ENCODE measurements at places on chromosomes 12 and 14.

DNA sequence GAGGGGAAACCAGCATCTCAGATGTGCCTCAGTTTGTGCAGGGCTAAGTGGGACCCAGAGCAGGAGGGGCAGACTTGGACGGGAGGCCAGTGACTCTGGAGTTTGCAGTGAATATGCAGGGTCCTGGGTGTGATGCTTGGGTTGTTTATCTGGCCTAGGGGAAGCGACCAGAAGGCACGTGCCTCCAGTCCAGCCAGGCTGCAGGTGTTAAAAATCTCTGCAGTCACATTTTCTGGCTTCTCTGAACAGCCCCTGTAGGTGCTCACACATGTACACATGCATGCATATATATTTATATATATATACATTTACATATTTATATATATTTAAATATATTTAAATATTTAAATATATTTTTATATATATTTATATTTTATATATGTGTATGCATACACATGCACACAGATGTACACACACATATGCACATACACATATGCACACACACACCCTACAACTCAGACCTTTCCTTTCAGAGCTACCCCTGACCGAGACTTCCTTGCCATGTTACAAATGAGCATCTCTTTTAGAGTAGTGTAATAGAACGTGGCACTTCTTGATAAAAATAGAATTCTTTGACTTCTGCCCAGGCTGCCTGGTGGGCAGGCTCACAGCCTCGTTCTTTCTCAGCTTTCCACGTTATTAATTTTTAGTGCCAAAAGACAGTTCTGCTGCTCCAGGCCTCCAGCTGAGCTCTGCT lies 26.8 kb upstream of the TCL1B start:
- DNase-seq: no peak

- DNase-seq: no peak
Observed at GRCh38 chr12:4037747-4038312, 164.6 kb upstream of the PARP11 start.

DNA sequence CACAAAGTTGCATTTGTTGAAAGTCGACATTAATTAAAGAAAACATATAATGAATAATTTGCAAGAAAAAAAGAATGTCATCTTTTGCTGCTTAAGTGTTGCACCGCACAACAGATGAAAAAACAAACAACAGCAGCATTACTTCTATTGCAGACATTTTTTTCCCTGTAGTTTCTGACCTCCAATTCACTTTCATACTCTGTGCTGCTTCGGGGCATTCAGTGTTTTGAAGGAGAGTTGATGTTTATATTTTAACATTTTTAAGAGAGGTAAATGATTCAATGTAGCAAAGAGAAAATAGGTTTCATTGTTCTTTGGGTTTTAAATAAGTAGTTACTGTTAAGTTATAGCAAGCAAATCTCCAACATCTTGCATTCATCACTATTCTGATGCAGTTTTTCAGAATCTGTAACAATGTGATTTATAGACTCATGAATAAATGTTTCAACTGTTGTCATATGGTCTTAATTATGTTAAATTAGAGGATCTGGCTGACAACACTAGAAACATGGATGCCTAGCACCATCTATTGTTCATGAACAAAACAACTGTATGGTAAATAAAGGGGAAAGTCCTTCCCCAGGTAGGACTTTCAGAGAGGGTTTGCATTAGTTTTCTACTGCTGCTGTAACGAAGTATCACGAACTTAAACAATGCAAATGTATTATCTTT lies 168.1 kb downstream of the BCAT1 start:
- DNase-seq: no peak

DNA sequence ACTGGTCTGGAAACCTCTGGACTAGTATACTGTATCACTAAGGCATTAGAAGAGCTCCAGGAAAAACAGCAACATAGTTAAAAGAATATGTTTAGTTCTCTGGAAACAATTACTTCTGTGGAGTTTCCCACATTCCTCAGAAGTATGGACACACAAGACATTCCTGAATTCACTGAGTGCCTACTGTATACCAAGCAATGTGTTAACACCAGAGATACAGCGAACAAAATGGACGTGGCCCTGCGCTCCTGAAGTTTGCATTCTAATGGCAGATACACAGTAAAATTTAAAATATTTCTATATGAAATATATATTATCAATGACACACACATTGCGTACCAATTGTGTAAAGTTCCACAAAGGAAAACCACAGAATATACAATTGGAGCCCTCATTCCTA lies 1.1 kb downstream of the ANGEL1 start:
- no peak for DNase-seq

GRCh38 chr12:52428121-52428520 lies 6.0 kb downstream of the KRT75 start:
- DNase-seq: no peak

DNA sequence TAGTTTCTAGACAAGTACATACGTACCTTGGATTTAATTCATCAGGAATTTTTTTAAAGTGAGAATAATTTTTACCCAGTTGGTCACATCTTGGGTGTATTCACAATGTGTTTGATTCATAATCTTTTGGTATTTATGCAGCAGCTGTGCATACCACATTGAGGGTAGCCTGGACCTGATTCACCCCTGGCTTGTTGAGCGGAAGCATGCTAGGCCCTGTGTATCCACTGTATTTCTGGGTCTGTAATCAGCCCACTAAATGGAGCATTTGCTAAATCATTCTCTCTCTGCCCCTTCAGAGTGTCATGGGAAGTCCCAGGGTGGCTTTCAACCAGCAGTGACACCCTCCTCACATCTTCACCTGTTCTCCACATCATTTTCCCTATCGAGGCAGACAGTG lies 203.8 kb upstream of the RGS6 start:
- no peak for DNase-seq

GRCh38 chr12:912466-913235 lies 36.8 kb downstream of the RAD52 start:
- no peak for DNase-seq

DNA sequence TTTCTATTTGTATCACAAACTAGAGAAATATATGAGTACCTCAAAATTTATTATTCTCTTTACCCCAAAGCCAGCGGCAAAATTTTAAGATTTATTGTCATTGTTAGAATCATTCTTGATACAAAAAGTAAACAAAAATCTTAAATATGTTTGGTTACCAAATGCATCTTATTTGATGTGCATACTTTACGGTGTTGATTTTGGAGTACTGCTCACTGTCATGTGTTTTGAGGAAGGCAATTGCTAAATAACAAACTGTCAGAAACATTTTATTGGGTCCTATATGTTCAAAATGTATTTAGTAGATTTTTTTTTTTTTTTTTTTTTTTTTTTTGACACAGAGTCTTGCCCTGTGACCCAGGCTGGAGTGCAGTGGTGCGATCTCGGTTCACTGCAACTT lies 124.9 kb downstream of the PTPRR start:
- DNase-seq: no peak

DNA sequence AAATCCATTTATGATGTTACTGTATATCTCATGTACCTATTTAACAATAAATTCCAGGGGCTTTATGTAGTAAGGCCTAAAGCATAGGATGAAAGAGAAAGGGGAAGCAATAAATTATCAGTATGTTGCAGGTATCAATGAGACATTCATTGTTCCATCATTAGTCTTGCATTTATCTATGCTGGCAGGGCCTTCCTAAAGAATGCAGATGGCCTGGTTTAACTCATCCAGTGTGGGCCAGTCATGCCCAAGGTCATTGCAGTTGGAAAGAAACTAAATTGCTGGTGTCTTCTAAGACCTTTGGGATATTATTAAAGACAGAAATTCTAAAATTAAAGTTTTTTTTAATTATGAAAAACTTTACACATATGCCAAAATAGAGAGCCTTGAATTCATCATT lies 98.3 kb downstream of the AVPR1A start:
- no peak for DNase-seq

GRCh38 chr12:39919790-39920189 lies 186.1 kb downstream of the SLC2A13 start:
- no peak for DNase-seq

DNA sequence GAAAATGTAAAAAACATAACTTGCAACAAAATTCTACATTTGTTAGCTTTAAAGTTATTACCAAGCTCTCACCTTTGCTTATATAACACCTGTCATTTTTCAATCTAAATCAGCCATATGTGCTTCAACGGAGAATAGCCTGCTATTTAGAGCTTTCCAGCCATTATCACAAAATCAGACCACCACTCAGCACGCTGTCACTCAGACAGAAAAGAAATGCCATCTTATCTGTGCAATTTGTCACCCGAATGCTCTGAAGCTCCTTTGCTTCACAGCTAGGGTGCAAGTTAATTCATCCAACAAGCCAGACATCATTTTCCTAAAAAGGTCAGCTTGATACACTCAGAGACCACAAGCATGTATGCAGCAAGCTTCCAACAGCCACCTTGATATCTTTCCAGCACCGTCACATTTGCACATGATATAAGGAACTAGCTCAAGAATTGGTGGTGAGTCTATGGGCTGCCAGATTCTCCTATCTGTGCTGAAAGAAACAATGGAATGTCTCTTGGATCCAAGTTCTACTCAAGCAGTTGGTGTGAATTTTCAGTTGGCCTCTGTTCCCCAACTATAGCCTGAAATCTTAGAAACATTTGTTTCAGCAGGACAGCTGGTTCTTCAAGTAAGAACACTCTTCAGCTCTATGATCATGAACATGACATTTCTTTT lies 20.0 kb upstream of the IFNG-AS1 start:
- no peak for DNase-seq

DNA sequence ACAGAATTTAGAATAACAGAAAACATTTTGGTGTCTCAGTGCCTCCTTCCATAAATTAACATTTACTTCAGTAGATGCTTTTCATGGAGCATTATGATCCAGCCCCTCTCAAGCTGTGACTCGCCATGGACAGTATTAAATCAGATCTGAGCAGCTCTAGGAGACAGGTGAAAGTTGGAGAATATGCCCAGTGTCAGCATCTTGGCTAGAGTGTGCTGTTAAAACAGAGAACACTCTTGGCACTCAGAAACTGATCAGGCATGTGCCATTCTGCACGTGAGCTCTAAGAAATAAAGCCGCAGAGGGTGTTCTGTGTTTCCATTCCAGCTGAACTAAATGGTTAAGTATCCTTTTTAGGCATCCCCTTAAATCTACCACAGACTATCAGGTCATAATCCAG lies 68.0 kb downstream of the DIP2B start:
- no peak for DNase-seq

DNA sequence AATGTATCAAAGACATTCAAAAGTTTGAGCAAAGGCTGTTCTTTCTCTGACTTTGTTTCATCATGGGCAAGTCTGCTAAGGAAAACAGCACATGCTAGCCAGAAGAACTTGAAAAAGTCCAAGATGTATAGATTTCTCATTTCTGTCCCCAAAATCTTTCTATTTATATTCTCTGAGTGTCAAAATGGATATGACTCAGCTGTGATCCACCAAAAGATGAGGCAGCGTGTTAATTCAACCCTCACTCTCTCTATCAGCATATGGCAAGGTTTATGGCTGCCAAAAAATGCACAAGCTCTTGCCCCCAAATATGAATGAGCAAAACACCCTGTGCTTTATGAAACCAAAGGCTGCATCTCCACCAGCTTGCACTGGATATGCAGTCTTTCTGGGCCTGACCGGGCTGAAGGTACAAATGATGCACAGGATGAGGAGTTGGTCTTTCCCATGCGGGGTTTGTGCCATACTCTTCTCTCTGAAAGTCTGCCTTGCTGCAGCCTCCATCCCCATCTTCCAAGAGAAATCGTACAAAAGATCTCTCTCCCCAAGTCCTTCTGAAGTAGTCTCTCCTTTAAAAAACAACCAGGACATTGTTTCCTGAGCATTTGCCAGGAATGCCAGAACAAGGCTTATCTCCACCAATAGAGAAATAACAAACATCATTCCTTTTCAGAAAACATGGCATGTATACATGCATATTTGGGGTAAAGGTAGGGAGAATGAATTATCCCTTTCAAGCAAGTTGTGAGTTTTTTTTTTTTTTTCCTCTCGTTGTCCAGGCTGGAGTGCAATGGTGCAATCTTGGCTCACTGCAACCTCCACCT lies 203.4 kb downstream of the TMX1 start:
- no peak for DNase-seq

- DNase-seq: no peak
Observed at GRCh38 chr12:93127582-93128331, 198.7 kb upstream of the EEA1 start.

- no peak for DNase-seq
Observed at GRCh38 chr14:100067971-100068959, 3.0 kb downstream of the EVL start.

- DNase-seq: no peak
Observed at GRCh38 chr12:121170611-121171260, 38.1 kb downstream of the P2RX7 start.

GRCh38 chr12:20415641-20416040 lies 47.3 kb downstream of the PDE3A start:
- no peak for DNase-seq

GRCh38 chr12:21429994-21430393 lies 7.5 kb upstream of the PYROXD1 start:
- peak; percentile 56 for DNase-seq

GRCh38 chr12:101761350-101761749 lies 22.1 kb upstream of the SYCP3 start:
- no peak for DNase-seq
